Stimulated activated CD4-positive, alpha-beta T cell treated with anti-CD3 and anti-CD28 coated beads, TNF-alpha, amount 100 ng/mL, for 1 hour (primary cell): ENCODE measurements at places on chromosomes 5 and 9.

DNA sequence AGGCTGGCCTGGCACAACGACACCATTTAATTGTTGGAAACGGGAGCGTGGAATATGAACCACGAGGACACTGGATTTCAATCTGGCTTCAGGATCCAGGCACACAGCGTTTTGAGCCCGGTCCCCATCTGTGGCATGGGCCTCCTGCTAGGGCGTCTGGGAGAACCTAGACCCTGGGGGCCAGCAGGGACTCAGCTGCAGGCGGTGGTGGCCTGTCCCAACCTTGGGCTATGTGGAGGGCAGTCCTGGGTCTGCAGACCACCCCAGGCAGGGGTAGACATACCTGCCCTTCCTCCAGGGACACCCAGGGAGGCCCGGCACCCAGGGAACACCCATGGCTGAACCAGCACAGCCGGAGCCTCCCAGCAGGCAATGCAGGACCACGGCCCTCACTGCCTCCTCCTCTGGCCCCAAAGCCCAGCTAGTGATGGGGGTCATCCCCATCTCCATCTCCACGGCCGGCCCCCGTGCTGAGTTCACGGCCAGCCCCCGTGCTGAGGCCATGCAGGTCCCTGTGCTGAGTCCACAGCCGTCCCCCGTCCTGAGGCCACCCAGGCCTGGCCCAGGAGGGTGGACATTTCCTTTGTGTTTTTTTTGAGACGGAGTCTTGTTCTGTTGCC is 18.5 kb upstream of the UBAC1 start:
- DNase-seq, result no peak

DNA sequence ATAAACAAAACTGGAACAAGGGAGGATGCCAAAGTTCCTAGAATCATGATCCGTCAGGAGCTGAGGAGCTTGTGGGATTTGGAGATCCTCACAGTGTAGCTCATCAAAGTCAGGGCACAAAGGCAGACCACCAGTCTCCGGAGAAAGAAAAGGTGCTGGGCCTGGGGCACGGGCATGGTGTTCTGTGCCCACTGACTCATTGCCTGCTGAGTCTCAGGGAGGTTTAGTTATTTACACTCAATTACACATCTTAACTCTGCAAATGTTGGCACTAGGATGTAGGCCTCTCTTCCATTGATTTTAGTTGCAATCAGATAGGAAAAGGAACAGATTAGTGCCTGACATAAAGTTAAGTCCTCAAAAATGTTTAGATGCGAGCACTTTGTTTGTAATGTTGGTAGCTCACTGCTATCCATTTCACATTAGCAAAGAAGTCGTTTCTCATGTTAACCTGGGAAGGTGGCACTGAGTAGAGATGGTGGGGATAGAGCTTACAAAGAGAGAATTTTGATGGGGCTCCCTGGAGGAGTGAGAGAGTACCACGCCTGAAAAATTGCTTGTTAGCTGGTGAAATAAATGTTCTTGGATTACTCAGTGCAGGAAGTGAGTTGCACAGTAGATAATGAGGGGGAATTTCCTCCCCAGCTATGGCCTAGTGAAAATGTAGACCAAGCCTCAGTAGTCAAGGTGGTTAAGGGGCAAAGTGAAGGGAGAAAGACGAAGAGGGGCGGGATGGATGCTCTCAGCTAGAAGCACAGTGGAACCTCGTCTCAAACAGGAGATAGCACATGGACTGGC is 109.5 kb upstream of the CD180 start:
- no peak for DNase-seq

DNA sequence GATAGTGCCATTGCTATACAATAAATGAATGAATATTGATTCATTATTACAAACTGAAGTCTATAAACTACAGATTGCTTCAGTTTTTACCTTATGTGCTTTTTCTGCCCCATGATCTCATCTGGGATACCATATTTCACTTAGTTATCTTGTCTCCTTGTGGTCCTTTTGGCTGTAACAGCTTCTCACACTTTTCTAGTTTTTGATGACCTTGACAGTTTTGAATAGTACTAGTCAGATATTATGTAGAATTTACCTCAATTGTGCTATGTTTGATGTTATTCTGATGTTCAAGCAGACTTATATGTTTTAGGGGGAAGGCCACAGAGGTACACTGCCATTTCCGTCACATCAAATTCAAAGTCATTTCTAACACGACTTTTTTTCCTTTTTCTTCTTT is 2364.3 kb upstream of the ACO1 start:
- DNase-seq, result no peak

DNA sequence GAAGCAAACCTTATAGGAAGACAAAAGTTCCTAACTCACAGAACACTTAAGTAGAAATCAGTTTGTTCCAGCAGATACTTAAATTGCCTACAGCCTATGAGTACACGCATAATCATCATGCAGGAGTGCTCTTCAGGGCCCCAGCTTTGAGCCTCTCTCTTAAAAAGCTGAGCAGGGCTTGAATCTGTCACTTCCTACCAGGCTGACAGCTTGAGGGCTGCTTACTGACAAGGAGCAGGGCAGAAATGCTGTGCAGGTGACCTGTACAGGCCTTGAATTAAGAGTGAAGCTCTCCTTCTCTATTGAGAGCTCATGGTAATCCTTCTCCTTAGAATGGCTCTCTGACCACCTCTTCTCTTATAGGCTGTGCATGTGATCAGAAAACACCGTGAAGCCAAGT is 66.5 kb upstream of the MAST4 start:
- DNase-seq, result no peak

DNA sequence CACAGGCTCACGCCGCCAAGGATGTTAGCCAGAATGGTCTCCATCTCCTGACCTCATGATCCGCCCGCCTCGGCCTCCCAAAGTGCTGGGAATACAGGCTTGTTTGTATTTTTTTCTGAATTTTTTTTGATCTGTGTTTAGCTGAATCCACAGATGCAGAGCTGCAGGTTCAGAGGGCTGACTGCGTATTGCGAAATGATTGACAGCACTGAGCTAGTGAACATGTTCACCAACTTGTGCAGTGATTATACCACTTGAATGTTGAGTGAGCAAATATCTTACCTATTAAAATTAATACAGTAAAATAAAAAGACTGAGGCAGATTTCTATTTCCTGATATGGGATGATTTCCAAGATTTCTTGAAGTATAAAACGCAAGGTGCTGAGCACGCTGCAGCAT is 123.1 kb upstream of the PHYKPL start:
- DNase-seq, result no peak

- no peak for DNase-seq
Observed at GRCh38 chr5:130287438-130287837, 383.2 kb downstream of the CHSY3 start.

GRCh38 chr9:131096269-131097125 is at the start of gene AIF1L:
AIF1L (plus strand) TSS chr9:131096531; CDS start chr9:131096630, 99 bp downstream.
- no peak for DNase-seq

DNA sequence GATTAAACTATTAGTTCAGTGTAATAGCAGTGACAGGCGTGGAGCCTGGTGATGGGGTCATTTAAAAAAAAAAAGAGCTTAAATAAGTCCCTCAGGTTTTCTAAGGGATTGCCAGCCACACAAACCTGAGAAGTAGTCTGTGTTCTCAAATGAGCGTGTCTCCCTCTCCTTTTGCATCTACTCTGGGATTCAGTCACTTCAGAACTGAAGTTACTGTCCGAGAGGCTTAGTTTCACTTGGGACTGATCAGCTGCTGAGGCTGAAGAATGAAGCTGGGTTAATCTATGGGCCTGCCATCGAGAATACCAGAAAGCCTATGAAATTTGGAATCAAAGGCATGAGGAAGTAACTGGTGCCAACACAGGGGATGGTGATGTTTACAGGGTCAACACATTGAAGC is 310.1 kb downstream of the ADAMTS6 start:
- no peak for DNase-seq

GRCh38 chr9:105483618-105484017 is 35.8 kb downstream of the FSD1L start:
- no peak for DNase-seq

DNA sequence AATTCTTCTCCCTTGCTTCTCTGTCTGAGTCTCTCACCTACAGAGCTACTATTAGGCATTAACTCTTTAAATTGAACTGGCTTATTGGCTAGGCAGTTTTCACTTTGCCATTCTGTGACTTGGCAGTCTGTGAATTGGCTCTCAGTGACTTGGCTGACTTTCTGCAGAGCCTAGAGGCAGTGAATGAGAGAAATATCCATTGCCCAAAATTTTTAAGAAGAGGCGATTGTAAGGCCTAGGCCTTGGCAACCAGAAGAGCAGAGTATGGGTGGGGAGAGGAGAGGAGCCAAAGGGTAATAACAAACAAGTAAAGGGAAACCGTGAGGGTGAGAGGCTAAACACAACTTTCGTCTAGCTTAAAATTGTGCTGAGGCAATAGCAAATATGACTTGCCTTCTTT is 176.7 kb downstream of the PRR16 start:
- DNase-seq, result no peak

DNA sequence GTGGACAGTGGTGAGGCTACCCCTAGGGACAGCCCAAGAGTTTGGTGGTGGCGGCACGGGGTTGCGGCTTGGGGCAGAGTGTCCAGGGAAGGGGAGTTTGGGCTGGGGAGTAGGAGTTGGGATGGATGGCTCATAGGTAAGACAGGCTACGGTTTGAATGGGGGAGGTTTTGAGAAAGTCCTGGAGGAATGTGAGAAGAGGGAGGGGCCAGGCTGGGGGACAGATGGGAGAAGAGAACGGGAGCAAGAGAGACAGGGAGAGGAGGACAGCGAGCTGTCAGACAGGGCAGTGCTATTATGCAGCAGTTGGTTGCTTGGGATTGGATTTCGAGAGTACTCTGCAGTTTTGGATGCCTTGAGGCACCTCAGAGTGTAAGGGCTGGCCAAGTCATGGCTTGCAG is 24.5 kb downstream of the PSD2 start:
- no peak for DNase-seq

GRCh38 chr5:8528106-8528505 is 659.2 kb downstream of the MTRR start:
- DNase-seq, result no peak

DNA sequence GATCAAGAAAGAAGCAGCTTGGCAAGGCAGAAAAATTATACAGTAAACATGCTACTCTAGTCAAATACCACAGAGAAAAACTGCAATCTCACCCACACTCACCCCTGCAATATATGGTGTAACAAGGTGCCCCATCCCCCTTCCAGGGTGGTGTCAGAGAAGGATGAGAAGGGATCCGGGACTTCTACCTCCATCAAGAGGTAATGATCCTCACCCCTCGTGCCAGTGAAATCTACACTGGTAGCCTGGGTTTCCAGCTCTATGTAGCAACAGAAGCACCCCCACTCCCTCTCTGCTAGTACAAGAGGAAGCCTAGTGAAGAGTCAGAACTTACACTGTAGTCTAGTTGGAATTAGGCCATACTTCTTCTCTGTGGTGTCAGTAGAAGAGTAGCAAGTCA is 18.9 kb downstream of the SLCO4C1 start:
- no peak for DNase-seq

GRCh38 chr9:81213456-81213855 is 475.9 kb downstream of the TLE1 start:
- DNase-seq, result no peak

DNA sequence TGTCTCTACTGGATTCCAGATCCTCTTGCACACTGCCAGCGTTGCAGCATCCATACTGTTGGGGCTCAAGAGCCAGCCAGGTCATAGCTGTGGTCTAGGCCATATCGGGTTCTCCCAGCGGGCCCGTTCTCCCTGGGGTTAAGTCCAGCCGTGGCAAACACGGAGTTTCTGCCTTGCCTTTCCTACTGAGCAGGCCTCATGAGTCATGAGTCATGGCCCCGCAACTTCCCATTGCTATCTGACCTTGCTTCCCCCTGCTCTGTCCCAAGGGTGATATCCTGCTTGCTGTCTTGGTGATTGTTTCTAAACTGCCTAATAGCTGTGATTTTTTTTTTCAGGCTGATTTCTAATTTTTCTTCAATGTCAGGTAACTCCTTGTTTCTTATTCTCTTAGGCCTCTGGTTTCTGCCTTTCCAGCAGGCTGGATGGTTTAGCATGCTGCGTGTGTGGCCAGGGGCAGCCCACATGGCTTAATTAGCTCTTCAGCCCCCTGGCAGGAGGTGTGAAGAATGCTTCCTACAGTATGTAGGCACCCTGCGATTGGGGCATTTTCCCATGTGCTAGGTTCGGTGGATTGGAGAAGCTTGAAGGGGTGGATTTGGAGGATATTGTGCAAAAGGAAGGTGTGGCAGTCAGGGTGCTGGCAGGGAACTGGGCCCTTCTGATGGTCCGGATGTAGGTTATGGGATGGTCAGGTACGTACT is 18.7 kb downstream of the DAPK1 start:
- DNase-seq, result no peak

DNA sequence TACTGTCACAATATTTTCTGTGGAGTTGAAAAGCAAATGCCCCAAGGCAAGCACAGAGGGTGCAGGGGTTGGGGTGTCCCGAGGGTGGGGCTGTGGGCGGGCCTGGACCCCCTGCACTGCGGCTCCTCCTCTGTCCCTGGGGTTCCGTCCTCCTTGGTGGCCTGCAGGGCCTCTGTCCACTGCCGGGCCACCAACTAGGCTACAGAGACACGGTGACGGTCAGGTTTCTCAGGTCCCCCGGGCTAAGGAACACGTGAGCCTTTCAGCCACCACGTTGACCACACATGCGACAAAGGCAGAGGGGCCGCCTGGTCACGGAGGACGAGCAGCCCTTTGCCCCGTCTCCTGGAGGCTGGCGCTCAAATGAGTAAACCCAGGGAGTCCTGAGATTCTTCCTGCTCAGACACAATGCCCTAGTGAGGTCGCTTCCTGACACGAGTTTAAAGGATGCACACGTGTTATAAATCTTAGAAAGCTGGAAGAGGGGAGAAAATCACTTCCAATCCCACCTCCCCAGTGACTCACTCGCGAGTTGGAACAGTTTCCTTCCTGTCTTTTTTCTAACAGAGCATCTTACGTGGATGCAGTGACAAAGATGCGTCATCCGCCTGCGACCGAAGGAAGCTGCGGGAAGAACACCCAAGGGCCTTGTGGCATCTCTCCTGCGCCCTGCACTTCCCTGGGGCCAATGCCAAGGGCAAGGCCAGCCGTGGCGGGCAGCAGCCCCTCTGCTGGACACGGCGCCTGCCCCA is 24.8 kb upstream of the OBP2B start:
- DNase-seq, result no peak

DNA sequence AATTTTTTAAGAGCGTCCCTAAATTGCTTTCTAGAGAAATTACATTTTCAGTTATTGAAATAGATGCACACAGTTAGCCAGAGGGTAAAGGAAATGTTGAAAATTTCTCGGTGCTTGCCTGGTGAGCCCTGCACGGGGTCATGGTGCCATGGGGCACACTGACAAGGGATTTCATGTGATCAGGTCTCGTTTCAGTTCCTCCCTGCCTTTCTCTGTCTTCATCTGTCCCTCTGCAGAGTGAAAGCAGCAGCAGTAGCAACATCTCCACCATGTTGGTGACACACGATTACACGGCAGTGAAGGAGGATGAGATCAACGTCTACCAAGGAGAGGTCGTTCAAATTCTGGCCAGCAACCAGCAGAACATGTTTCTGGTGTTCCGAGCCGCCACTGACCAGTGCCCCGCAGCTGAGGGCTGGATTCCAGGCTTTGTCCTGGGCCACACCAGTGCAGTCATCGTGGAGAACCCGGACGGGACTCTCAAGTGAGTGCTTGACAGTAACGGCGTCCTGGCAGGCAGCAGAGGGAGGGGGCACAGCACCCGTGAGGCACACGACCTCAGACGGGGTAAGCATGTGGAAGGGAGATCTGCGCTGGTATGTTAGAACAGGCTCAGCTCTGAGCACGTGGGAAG is 89.1 kb upstream of the OTULINL start:
- no peak for DNase-seq
